ENCODE measurements at places on chromosomes 1 and 21. TPM values are rescaled to one million over a fixed set of nuclear protein-coding genes. Genes with fewer than 3 reads are reported as not detected.

DNA sequence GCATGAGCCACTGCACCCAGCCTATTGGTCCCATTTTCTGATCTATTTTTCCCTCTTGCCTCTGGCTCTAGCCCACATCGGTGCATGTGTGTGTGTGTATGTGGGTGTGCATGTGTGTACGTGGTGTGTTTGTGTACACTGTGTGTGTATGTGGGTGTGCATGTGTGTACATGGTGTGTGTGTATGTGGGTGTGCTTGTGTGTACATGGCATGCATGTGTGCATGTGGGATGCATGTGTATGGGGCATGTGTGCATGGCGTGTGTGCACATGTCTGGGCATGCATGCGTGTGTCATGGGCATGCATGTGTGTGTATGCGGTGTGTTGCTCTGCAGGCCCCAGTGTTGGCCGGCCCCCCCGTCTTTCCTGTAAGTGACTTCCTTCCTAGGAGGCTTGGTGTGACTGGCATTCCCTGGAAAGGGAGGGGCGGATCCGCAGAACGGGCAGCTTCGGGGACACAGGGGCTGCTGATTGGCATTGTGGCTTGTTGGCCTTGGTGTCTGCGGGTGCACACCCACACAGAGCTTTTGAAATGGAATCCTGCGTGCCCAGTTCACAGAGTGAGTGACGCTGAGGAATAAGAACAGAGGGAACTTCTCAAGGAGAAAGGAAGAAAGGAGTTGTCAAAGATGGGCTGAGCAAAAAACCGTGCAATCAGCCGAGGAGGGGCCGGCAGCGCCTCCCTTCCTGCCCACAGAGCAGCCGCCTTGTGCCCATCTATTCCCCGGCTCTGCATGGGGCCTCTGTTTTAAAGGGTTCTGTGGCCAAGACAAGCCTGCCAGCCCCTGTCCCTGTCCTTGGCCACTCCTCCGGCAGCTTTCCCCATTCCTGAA is 8.0 kb downstream of the PDXK start:
- DNase-seq, result no peak

PDXK gene
- total RNA-seq, result 49.1 TPM

GRCh38 chr1:88421997-88422396 is 262.1 kb upstream of the PKN2 start:
- no peak for DNase-seq

MRPS6 gene
- total RNA-seq, result 46.4 TPM

DNA sequence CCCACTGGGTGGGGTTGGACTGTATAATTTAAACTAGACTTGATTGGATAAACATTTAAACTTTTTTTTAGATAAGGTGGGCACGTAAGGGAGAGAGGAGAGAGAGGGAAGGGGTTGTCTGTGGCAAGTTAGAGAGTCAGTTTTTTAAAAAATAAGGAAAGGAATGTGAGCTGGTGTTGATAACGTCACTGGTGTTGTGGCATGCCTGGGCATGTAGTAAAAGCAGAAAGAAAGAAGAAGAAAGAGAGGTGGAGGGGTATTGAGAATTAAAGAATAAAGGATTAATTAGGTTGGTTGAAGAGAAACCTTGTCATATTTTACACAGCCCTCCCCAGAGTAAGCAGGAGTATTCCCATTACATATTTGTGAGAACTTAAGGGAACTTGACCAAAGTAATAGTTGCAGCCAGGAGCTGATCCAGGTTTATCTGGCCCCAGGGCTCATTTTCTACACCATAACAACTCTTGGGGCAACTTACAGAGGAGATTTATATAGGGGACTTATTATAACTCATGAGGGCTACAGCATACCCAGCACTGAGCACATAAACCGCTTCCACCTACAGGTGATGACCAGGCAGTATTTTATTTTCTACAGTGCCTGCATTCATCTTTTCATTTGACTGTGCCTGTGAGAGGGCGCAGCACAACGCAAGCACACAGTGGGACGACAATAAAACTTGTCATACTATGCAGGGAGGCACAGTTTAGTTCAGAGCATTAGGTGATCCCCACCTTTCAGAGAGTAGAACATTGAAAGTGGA is 70.2 kb downstream of the CCDC30 start:
- DNase-seq, result no peak

DNA sequence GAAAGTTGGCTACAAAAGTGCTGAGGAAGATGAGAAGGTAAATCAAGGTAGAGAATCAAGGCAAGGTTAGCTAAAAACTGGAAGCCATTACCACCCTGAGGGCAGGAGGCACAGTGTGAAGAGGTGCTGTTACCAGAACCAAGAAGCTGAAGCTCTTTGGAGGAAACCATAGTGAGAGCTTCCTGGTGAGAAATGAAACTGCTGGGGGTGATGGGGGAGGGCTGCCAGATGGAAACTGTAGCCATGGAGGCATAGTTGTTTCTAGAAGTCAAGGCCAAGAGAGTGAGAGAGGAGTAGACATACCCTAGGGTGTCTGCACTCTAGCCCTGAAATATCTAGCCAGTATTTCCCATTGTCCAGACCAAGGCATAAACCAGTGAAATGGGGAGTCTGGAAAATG is 28.7 kb downstream of the IFI44 start:
- DNase-seq, result no peak

- no peak for DNase-seq
Measured at GRCh38 chr1:23867542-23867894, 572 bp downstream of the FUCA1 start.

KIF17 gene
- not detected for total RNA-seq

DNA sequence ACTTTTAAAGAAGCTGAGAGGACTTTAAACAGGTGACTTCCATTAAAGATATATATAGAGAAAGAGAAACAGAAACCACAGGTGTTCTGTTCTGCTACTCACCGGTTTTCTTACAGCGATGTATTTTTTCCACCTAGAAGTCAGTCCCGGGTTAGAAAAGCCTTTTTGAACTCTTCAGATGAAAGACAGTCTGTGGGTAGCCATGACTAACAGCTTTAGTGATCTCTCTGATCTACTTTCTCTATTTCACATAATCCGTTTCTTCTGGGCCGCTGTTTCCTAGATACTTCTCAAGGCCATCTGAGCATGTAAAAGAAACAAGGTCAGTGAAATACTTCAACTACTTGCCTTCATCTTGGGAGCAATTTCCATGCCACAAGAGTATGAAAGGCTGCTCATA is 25.1 kb downstream of the WDR64 start:
- DNase-seq, result no peak

DNA sequence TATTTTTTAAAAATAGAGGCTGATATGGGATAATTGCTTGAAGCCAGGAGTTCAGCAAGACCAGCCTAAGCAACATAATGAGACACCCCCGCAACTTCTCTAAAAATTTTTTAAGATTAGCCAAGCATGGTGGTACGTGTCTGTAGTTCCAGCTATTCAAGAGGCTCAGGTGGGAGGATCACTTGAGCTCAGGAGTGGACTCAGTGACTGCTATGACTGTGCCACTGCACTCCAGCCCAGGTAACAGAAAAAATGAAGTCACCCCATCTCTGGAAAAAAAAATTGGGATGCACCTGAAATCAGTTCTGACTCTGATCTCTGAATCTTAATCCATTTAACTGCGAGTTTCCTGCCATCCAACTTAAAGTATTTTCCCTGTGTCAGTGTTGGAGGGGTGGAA is 124.2 kb downstream of the MRPS6 start:
- DNase-seq, result no peak

DNA sequence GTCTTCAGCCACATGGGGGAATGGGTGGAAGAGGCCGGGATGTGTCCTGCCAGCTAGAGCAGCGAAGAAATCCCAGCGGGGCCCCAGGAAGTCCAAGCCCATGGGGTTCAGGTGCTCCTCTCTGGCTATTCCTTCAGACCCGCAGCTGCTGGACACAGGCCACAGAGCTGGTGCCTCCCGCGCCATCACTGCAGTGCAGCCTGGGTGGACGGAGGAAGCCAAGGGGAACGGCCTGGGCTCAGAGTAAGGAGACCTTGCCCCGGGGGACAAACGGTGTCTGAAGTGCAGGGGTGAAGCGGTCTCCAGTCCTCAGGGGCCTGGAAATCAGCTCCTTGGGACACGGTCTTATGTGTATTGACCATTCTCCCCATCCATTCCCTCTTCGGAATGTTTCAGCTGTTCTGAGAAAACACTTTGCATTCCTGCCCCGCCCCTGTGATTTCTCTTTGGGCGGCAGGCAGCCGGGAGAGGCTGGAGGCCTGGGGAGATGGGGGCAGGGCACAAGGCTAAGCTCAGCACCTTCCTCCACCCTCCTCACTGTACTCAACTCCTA is 18.4 kb downstream of the MTHFR start:
- DNase-seq, result no peak

INSRR gene
- not detected for total RNA-seq

DNA sequence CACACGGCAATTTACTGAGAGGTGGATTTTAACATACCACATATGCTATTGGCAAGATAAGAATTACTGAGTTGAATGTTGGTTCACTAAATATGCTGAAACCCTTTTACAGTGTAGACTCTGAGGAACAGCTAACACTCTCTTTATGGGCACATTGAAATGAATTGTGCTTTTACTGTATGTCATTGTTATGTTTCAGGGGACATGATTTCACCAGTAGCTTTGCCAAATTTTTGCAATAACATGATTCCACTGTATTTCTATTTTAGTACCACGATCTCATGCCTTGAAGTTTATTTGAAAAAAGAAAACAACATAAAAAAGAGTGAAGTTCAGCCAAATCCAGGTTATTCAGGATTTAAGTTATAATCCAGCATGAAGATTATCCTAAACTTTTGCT is 188.5 kb downstream of the HLX start:
- DNase-seq, result no peak

TMEM125 gene
- not detected for total RNA-seq

DNA sequence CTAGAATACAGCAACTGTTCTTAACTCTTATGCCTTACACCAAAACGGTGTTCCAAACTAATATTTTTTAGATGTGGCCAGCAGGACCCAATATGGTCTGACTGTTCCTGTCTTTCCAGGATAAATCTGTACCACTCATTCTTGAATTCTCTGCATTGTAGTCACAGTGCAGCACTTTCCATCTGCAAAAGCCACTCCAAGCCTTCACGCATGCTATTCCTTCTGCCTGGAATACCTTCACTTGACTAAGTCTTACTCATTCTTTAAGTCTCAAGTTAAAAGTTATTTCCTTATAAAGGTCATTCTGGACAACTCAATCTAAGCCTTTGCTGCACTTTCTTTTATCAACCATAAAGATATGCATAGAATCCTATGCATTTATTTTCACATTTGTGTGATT is 1194.5 kb downstream of the PLA2G4A start:
- no peak for DNase-seq

- DNase-seq, result no peak
Measured at GRCh38 chr21:32887026-32887425, 115.5 kb upstream of the PAXBP1 start.

DNA sequence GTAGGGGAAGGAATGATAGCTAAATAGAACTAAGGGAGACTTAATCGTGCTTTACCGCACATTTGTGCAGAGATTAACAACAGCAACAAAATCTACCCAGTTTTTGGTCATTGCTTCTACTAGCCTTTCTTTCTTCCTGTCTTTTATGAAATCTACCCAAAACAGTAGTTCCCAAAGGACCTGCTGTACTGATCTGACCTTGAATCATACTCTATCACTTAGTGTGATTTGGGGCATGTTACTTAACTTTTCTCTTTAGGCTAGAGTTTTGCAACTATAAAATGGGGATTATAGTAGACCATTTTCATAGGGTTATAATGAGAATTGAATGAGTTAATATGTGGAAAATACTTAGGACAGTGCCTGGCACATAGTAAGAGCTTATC is 30.5 kb upstream of the MACF1 start:
- DNase-seq, result no peak

GRCh38 chr1:62687421-62687902 is 724 bp downstream of the DOCK7 start:
- peak; percentile 45 for DNase-seq

CDCA8 gene
- 6.3 TPM for total RNA-seq

C8A gene
- not detected for total RNA-seq

- no peak for DNase-seq
Measured at GRCh38 chr1:7455796-7456721, 315.0 kb upstream of the VAMP3 start.

- peak; percentile 32 for DNase-seq
Measured at GRCh38 chr1:39132505-39133339, 71.8 kb upstream of the MACF1 start.

GRCh38 chr1:55275941-55276341 is 60.8 kb upstream of the USP24 start:
- no peak for DNase-seq
